ENCODE measurements at places on chromosomes 7 and 10.

GRCh38 chr7:30329716-30330115, 45.3 kb downstream of the ZNRF2 start:
- no peak for DNase-seq

GRCh38 chr10:121596689-121597503, 1.3 kb downstream of the FGFR2 start:
- peak; percentile 66 for DNase-seq

DNA sequence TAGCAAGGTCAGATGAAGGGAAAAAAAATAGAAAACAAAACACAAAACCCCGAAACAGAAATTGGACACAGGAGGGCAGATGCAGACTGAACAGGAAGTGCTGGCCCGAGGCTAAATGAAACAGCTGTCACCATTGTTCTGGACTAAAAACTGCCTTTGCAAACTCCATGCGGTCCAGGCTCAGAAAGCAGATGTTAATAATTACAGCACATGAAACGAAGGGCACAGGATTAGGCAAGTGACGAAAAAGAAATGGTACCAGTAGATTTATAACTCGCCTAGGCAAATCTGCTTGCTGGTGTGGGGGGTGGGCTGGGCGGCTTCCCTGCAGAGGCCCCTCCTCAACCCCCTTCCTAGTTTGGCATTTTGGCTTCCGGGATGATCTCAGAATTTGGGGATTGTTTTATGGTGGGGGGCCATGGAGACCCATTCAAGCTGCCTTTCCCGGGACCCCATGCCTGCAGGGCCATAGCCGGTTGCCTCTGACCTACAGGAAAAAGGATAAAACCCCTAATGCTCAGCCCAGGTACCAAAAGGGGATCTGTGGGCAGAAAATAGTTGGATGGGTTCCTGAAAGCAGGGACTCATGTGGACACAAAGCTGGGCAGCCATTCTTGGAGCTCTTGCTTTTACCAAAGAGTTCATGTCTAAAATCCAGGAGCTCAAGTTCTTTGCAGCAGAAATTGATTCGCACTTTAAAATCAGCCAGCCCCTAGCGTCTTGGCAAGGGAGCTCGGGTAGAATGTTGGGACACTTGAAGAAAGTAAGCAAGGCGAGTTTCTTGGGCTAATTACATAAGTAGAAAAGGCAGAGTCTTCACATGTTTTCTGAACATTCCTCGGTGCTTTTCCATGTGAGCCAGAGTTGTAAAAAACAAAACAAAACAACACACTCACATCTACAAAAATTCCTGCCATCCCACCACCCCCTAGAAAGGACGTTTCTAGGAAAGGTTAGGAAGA, 39.0 kb upstream of the EMX2 start:
- DNase-seq: no peak

GRCh38 chr7:111174510-111174909, 83.6 kb downstream of the LRRN3 start:
- DNase-seq: no peak

- DNase-seq: no peak
Observed at GRCh38 chr7:16755397-16755796, 1.8 kb downstream of the TSPAN13 start.

All from neuronal stem cell (in vitro differentiated cells).